H54 (cell line): ENCODE measurements at places on chromosomes 4 and X.

DNA sequence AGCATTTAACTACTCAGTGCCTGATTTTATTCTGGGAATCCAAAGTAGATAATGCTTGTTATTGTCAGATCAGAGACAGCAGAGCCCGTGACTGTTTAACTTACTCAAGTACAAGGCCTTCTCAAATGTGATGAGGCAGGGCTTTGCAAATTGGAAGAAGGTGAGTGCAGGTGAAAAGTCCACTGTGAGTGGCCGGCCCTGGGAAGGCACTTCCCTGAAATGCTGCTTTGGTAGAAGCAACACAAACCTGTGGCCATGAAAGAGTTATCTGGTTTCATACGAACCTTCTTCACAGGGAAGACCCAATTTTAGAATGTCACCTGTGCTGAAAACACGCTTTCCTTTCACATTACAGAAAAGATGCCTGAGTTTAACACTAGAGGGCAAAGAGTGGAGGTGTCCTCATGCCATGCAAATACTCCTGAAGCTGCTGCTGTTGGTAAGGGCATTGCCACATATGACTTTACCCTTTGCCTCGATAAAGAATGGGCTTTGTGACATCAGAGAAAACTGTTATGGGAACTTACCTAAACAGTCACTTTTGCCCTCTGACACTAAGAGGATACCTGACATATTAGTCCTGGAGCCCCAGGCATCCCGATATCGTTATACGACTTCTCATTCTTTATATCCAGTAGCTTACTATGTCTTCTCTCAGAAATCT, 8.0 kb downstream of the PPARGC1A start:
- no peak for DNase-seq

GRCh38 chrX:108671526-108671925, 64.8 kb downstream of the IRS4 start:
- DNase-seq = no peak

DNA sequence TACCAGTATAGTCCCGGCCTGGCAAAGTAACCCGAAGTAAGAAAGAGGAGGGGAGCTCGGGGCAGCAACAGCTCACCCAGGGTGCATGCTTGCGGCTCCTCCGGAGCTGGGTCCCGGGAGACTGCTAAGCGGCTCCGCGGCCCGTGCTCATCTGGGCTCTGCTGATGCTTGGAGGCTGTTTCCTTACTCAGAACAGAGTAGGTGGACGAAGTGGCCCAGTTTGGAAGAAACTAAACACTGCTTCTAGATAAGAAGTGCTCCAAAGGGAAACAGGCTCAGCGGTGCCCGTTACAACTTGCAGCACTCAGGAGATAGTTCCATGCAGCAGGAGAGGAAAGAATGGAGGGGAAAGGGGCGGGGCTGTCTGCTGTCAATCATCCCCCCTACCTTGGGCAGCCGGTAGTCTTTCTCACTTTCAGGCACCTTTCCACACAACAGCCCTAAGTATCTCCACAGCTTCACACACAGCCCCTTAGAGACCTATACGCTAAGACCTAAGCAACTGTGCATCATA, at the start of gene COL4A6:
Gene COL4A6, minus strand, starts transcription at position 313 of the 514 bp plus-strand sequence. Its CDS starts 226 bp downstream, at position 87.
- peak; percentile 1 for DNase-seq

GRCh38 chrX:123263270-123263669, 79.2 kb downstream of the GRIA3 start:
- DNase-seq = no peak

DNA sequence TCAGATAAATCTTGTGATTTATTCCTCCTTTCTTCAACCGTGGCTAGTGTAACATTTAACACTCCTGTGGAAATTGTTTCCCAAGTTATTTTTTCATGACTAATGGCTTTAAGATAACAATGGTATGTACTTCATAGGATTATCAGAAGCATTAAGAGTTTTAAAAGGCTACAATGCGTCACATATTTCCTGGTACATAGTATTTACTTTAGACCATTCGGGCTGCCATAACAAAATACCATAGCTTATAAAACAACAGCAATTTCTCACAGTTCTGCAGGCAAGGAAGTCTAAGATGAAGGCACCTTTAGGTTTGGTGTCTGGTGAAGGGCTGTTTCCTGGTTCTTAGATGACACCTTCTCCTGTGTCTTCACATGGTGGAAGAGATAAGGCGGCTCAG, 158.6 kb downstream of the PAPSS1 start:
- DNase-seq = no peak

DNA sequence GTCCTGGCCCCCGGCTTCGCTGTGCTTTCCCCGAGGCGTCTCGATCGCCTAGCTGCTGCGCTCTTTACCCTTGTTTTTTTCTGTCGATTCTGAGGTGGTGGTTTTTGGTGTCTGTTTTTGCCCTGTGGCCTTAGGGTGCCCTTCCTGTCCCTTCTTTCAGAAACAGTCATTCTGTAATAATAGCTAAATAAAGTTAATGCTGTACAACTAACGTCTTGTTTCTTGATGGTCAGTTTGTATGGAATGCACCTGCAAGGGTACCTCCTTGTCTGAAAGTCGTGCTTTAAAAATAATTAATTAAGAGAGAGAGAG, 686 bp downstream of the FIP1L1 start:
- no peak for DNase-seq

- no peak for DNase-seq
These were observed 1.2 kb downstream of the TLL1 start for GRCh38 chr4:165874072-165874790.

DNA sequence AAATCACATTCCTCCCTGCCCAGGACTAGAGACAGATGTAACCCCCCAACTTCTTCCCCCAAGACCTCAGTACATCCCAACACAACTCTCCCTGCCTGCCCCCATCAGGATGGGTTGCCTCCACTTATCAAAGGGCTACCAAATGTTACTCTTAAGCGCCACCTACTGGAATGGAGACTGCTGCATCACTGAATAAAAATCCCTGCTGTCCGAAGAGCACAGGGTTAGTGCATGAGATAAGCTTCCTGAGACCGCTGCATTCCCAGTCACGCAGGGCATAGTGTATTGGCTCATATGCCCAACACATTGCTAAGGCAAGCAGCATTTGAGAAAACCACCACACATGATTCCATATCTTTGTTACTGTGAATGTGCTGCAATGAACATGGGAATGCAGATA, 544.5 kb downstream of the PPP4R3C start:
- no peak for DNase-seq

DNA sequence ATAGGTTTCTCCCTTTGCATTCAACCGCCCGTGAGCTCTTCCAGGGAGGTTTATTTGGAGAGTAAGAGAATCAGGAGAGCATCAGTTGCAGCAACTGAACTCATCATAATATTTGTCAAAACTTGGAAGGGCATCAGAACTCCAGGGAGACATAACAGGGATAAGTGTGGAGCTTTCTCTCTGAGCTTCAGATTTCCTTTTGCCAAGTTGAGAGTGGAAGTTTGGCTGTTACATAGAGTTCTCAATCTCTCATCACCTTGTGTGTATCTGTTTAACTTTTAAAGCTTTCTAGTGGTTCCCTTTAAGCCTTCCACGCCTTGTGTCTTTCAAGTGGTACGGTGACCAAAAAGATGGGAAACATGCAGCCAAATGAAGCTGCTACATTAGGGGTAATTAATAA, 18.8 kb downstream of the BMP3 start:
- DNase-seq = no peak

GRCh38 chrX:3142259-3143042, 101.2 kb downstream of the ARSF start:
- DNase-seq = no peak

GRCh38 chr4:113845138-113845537, 83.6 kb upstream of the CAMK2D start:
- DNase-seq = no peak

GRCh38 chr4:3709061-3709845, 56.9 kb upstream of the ADRA2C start:
- no peak for DNase-seq
